ENCODE measurements at places on chromosomes 5 and 9.

DNA sequence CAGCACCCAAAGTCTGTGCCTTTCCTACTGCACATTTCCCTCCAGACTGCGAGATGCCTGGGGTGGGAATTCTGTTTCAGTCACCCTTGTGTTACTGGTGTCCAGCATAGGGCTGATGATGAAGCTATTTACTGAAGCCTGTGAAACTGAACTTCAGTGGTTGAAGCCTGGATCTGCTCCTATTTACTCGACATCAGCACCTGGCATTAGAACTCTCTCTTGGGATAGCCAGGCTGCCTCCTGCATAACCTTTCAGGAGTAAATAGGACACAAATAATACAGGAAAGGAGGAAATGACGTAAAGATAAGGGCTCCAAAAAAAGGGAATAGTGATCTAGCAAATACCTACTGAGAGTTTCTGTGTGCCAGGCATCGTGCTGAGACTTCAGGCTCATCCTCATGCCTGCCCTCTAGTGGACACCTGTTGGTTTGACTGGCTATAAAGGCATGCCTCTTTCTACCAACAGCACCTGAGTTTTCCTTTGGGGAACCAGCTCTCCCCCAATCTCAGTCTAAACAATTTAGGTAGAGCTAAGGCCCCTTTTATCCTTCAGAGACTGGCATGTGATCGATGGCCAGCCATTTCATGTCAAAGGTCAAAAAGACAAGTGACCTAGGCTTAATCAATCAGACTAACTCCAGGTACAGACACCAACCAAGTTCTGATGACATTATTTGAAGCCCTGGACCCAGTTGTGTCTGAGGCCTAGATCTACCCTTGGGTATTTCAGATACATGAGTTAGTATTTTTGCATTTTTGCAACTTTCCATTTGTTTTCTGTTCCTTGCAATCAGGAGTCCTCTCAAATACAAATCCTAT is 192.1 kb upstream of the TRIM32 start:
- DNase-seq: peak; percentile 38

- no peak for DNase-seq
Observed at GRCh38 chr9:87346061-87346665, 151.5 kb upstream of the DAPK1 start.

DNA sequence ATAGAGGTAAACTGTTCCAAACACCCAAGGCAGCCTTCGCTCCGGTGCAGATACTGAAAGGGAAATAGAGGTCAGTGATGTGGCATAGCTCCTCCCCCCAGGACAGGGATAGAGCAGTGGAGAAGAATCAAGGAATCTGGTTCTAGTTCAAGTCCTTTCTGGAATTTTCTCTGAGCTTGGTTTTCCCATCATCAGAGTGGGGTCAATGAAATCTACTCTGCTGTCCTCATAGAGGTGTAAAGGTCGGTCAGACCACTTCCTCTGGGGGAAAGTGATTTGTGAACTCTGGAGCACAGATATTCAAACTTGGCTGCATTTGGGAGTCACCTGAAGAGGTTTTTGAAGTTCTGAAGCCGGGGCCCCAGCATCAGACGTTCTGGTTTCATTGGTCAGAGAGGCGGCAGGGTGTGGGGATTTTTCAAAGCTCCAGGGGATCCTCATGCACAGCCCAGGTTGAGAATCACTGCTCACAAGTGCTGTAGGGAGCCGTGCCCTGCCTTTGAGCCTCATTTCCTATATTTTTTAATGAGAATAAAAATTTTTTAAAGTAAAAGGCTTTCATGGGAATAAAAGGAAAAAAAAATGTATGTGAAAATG is 105.7 kb upstream of the RAD23B start:
- DNase-seq: no peak

GRCh38 chr5:164361986-164362385 is 856.6 kb downstream of the MAT2B start:
- no peak for DNase-seq

DNA sequence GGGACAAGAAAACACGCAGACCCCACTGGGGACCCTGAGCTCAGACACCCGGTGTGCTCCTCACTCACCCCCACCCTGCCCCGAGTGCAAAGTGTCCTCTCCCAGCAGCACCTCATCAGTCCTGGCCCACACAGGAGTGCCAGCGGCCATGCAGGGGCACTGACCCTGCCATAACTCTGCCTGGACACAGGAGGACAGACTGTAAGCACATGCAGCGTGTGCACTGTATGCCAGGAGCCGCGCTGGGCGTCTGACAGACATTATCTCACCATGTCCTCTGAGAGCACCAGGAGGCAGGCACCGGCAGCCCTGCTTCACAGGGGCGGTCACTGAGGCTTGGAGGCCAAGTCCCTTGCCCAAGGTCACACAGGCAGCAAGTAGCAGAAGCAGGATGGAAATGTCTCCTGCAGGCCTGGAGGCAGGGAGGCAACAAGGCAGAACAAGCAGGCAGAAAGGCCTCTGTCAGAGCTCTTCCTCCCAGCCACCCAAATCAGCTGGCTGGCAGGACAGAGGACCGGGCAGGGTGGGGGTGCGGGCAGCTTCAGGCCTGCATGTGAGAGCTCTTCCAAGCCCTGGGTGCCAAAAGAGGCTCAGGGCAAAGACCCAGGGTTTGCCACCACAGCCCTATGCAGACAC is 8.4 kb downstream of the EEIG1 start:
- DNase-seq: no peak

DNA sequence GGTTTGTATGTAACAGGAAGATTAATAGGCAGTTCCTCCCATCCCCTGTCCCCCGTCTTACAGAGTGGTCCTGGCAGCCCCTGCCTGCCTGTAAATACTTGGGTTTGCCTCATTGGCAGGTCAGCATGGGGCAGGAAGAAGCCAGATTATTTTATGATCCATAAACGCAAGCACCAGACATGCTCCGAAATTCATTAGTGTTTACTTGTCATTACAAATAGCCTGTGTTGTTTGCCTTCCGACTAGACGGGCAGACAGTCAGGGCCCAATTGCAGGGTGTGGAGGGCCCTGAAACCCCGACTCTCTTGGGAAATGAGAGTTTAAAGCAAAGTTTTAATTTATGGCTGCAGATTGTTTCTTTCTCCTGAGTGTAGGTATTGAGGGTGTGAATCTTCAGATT is 97.2 kb downstream of the RALGPS1 start:
- DNase-seq: no peak

DNA sequence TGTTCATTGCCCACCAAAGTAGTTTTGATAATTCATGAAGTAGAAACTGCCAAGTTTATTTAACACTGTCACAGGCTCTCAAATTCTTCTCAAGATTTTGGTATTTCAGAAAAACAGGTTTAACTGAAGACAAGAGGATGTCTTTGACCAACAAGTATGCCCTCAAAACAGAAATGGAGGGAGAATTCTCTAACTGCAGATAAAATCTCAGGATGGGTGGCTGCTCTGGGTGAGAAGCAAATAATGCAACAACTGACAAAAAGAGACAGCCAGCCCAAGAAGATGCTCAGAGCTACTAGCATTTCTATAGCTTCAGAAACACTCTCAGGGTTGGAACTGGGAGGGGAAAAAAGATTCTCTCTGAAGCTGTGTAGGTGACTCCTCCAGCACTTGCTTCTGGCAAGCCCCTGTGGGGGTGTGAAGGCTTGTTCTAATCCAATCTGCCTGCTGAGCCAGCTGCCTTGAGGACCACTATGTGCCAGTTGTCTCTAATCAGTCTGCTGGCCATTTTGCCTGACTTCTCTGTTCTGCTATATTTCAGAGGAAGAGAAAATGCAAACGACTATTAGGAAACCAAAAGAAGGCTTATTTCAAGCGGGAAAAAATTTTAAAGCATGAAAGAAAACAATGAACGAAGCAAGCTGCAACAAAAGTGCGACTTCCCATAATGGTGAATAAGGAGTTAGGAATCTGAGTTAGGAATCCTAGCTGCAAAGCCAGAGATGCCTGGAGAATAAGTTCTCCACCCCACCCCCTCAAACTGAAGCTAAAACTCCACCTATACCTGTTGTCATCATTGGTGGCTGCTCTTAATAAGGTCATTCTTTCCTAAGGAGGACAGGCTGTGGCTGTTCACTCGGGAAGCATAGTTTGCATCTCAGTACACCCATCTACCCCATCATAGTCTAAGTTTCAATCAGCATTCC is 147.5 kb downstream of the GNAQ start:
- no peak for DNase-seq

DNA sequence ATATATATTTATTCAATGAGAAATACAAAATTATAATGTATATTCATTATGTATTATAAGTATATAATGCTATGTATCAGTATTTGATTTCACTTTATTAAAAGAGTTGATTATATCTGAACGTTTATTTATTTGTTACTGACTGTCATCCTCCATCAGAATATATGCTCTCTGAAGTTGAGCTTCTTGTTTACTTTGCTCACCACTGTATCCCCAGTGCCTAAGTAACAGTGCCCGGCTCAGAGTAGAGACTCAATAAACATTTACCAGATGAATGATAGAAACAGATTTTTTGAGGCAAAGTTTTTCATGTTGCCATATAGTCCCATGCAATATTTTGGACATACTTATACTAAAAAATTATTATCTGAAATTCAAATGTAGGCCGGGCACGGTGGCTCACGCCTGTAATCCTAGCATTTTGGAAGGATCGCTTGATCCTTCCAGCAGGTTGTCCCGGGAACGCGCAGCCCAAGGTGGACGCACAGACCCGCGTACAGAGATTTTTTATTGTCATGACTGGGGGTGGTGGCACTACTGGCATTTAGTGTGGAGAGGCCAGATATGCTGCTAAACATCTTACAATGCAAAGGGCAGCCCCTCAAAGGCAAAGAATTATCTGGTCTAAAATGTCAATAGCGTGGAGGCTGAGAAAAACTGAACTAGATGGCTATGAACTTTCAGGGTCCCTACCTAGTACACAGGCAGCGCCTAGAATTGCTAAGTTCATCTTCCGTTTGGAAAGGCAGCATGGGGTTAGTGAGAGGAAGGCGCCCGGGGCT is 761 bp upstream of the DNAJC25 start:
- no peak for DNase-seq

DNA sequence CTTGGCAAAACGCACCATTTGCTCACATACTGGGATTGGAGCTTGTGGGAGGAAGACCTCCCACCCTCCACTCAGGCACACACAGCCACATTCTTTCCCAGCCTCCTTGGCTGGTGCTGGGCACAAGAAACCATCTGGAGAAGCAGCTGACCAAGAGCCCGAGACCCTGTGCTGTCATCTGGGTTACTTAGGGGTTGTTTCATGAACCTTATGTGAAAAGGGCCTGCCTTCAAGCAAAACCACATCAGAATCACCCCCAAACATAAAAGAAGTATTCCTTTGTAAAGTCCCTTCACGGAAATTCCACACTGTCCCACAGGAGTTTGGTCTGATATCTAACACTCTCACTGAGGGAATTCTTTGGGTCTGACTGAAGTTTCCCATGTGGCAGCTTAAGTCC is 172.1 kb downstream of the NR3C1 start:
- DNase-seq: no peak

Data from activated CD4-positive, alpha-beta T cell treated with anti-CD3 and anti-CD28 coated beads, Interleukin-10, Interleukin-2, amounts not matched to agents 100 ng/mL and 50 ng/mL, durations not matched to agents 16 hours and 8 hours (primary cell).